ENCODE measurements at places on chromosomes 1 and 21. TPM values are rescaled to one million over a fixed set of nuclear protein-coding genes. Genes with fewer than 3 reads are reported as not detected.

The LRRC71 gene
- not detected for total RNA-seq

The SLC26A9 gene
- 0.09 TPM for total RNA-seq

The EXOC8 gene
- 8.8 TPM for total RNA-seq

DNA sequence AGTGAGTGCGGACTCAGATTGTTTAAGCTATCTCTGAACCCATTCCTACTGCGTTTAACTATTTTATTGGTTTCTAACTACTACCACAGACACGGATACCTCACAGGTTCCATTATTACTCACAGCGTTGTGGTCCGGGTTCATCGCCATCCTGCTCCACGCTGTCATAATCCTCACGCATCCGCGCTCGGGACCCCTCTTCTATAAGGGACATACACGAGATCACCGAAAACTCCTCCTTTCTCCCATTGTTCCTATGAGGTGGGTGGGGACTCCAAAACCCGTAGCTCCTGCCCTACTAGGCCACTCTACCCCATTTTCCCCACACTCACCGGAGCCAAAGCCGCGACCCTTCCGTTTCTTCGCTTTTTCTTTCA, 610 bp downstream of the RBM8A start:
- H3K4me1 ChIP-seq: peaks cover 14% of the 10 kb centered on the region
- H3K27ac ChIP-seq: peak overlapping the region; percentile 99
- no peak for DNase-seq
- H3K36me3 ChIP-seq: peaks cover 15% of the 10 kb centered on the region

- H3K4me3 ChIP-seq: peak overlapping the region; percentile 47
- H3K4me1 ChIP-seq: peaks cover 31% of the 10 kb centered on the region
- H3K36me3 ChIP-seq: no peaks in the 10 kb centered on the region
- no peak for DNase-seq
- H3K27ac ChIP-seq: no peak overlapping the region
Measured at GRCh38 chr1:224616756-224617409, 766 bp downstream of the CNIH3 start.

GRCh38 chr1:6129313-6129712, 50.8 kb downstream of the CHD5 start:
- H3K4me1 ChIP-seq: no peaks in the 10 kb centered on the region
- H3K4me3 ChIP-seq: no peak overlapping the region
- no peaks in the 10 kb centered on the region for H3K36me3 ChIP-seq
- no peak overlapping the region for H3K27ac ChIP-seq

GRCh38 chr1:47682786-47683350, 245.0 kb downstream of the FOXD2 start:
- no peaks in the 10 kb centered on the region for H3K4me1 ChIP-seq
- no peak overlapping the region for H3K4me3 ChIP-seq
- no peak for DNase-seq
- H3K36me3 ChIP-seq: no peaks in the 10 kb centered on the region
